ENCODE measurements at places on chromosomes 12 and 14.

- DNase-seq = no peak
Measured at GRCh38 chr14:100591453-100592371, 4.5 kb upstream of the BEGAIN start.

DNA sequence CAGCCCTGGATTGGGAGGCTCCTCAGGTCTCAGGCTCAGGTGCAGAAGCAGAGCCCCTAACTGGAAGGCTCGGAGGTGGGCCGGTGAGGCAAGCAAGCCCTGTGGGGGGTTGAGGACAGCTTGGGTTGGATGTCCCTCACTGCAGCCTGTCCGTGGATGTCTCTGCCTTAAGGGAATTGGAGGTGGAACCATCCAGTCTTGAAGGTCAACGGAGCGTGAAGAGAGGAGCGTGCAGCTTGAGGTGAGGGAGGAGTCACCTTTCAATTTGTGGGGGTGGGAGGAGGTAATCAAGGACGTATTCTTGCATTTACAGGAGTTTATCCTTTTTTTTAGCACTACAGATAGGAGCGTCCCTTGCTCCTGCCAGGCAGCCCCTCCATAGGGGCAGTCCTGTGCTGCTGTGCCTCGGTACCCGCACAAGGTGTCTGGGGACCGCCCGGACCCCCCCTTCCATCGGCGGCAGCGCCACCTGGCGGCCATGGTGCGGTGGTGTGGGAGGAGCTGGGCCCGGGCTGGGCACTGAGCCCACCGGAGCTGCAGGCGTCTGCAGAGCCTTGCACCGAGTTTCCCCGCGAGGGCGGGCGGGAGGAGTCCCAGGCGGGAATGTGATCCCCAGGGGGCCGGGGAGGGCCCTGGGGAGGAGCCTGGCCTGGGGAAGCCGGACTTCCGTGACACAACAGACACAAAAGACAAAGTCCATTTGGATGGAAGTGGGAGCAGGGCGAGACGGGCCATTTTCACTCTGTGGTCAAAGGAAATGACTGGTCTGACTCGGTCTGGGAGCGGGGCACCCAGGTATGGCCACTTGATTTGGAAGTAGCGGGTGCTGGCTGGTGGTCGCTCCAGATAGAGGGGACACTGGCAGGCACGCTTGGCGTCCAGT is 864 bp downstream of the DNAJC22 start:
- DNase-seq = peak; percentile 83

DNA sequence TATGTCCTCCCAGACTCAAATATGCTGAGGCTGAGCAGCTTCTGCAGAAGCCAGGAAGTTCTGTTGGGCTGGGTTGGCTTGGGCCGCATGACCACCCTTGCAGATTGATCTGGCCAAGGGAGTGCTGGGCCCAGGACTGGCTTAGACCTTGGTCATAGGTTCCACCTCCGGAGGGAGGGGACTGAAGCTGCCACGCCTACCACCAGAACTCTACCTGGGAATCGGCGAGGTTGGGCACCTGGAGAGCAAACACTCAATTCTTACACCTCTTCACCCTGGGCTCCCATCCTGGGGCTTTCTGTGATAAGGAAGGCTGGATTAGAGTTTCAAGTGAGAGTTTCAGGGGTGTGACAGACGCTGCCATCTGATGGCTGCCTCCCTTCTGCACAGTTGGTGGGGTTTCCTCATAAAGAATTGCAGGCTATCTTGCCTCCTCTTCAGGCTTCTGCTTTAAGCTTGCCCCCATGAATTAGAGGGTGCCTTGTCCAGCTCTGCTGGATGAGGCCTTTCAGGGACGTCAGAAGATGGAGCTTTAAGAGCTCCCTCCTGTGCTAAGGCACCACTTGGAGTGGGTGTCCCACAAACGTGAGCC is 5.8 kb downstream of the SLC24A4 start:
- DNase-seq = no peak

- DNase-seq = peak; percentile 25
Measured at GRCh38 chr12:46590991-46591703, 218.6 kb upstream of the SLC38A2 start.

GRCh38 chr14:93040982-93041381 is 74.7 kb downstream of the ITPK1 start:
- no peak for DNase-seq

DNA sequence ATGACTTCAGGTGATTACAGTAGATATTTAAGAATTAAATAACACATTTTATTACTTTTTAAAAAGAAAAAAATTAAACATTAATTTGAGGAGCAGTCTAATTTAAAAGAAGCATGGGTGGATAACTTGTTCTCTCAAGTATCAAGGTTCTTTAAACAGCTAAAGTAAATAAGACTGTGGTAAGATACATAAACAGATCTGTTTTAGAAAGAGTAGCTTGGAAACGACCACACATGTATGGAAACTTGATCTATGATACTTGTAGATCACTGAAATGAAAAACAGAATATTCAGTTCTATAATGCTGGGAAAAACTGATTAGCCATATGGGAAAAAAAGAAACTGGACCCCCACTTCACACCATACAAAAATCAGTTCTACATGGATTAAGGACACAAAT is 36.0 kb downstream of the TC2N start:
- peak; percentile 50 for DNase-seq

DNA sequence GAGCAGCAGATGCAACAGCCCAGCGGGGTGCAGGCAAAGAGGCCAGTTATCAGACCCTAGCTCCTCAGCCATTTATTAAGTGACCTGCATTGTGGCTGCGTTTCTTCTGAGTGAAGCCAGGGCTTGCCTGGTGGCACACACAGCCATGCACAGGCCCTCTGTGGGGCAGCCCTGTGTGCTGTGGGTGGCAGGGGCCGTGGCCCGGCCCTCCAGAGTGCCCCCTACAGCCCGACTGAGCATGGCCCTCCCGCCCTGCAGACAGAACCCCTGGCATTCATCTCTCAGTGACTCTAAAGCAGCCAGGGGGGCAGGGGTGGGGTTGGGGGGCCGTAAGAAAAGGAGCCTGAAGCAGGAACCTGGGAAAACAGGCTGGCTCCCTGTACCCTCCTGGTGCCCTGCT is 226.0 kb upstream of the PWP1 start:
- DNase-seq = no peak

GRCh38 chr14:93741556-93742230 is 46.6 kb downstream of the PRIMA1 start:
- DNase-seq = no peak

DNA sequence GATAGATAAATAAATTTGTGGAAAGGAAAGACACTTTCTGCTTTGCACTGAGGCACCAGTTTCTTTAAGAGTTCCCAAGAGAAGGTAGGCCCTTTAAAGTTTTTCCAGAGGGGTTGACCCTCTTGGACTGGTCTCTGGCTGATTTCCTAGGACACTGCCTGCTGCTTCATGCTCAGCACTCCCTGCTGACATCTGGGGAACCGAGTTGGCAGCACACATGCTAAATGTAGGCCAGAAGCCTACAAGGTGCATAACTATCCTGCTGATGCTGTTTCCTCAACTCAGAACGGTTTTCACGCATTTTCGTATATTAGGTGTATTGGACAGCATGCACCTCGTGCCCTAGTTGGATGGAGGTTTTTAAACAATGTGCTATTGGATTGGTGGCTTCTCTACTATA is 887.2 kb upstream of the SEL1L start:
- DNase-seq = no peak

DNA sequence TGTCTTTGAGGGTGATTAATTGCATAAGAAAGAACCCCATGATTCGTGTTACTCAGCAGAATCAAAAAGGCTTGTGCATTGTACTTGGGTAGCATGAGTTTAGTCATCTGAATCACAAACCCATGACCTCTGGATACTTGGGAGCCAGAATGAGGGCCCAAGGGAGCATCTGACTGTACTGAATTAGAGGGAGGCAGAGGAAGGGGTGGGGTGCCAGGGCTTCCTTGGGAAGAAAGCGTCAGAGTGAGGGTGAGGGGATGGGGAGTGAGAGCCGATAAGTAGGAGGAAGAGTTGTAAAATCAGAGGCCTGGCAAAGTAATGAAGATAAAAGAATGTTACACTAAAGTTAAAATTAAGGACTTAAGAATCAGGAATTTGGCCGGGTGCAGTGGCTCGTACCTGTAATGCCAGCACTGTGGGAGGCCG is 29.8 kb downstream of the GPRC5D start:
- no peak for DNase-seq

DNA sequence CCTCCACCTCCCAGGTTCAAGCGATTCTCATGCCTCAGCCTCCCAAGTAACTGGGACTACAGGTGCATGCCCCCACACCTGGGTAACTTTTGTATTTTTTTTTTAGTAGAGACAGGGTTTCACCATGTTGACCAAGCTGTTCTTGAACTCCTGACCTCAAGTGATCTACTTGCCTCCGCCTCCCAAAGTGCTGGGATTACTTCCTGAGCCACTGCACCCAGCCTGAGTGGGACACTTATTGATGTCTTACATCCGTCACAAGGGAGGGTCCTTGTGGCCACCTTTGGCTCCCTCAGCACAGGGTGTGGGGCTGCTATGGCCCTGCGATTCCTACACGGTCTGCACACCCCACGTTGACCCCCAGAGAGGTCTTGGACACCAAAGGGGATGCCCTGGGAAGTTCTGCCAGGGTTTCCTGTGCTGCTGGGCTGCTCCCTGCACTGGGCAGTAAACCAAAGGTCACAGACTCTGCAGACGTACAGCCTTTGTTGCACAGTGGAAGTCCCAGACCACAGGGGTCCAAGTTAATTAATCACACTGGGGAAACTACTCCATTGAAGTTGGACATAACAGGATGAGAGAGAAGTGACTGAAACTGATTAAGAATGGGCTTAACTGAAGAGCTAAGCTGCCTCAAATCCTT is 95.7 kb downstream of the SAMD4A start:
- DNase-seq = no peak

DNA sequence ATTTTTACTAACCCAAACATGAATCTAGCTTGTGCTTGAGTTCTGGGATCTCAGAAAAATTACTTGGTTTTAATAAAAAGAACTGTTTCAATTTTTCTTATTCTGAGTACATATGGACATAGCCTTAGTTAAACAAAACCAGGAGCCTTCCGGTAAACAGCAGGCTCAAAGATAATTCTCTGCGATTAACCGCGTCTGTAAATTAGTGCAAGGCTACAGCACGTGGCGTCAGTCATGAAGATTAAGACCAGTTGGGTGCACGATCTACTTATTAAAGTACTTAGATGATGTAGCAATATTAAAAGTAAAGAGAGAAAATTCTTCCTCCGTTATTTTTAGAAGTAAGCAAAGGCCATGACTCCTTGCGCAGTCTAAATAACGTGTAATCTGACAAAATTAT is 700 bp downstream of the KCNJ8 start:
- DNase-seq = peak; percentile 63

DNA sequence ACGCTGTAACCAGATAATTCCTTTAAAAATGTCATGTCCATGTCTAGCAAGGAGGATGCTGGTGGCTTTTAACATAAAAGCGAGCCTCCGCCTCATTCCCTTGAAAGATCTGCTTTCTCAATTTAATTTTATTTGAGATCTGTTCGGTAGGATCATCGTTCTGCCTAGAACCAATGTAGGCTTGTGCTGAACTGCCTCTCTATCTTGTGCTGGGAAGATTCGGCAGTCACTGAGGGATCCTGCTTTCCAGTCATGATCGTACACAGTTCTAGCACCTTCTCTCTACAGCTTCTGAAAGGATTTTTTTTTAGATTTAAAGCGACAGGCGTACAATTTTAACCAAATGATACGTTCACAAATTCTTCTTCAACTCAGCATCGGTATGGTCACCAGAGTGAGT is 54.3 kb downstream of the PEBP1 start:
- no peak for DNase-seq

DNA sequence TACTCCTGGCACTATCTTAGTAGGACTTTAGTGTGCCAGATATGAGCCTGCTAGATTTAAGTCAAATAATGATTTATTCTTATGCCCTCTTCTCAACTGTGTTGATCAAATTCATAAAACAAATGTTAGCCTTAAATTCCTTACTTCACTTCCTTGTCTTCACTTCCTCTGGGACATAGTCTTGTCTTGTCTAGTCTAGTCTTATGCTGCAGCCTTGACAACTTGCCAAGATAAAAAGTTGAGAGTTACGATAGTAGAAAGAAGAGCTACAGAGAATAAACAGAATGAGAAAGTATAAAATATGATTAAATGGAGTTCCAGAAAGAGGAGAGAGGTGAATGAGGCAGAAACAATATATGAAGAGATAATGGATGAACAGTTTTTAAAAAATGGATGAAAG is 378.1 kb downstream of the DAD1 start:
- no peak for DNase-seq

GRCh38 chr12:52369211-52369610 is 1.9 kb upstream of the KRT85 start:
- DNase-seq = no peak

DNA sequence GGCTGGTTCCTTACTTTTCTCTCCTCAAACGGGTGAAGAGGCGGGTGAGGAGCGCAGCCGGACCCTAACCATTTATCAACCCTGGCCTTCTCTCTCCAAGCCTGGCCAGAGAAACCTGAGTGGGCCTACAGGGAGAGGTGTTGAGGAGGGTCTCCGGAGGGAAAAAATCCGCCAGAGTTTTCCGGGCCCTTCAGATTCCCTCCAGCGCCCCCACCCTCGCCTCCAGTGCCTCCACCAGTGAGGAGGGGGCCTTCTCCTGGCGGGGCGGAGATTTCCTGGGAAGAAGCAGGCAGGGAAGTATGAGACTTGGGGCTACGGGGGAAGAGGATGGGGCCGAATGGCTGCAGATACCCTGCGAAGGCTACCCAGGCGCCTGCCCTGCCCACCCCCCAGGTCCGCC is 1.4 kb upstream of the HOXC5 start:
- no peak for DNase-seq

DNA sequence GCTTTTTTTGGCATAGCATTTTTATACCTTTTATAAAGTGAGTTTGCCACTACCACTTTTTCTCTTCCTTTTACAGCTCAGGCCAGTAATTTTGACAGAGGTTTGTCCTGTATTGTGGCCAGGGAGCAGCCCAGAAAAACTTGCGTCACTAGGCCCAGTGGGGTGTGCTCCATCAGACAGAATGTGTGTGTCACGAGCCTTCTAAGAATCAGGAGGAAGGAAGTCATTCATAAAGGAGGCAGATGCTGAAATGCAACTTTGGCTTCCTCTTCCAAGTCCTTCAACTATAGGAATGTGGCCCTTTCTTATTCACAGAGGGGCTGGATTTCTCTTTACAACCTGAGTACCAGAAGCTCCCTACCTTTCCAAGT is 10.1 kb upstream of the RAB35 start:
- DNase-seq = no peak

DNA sequence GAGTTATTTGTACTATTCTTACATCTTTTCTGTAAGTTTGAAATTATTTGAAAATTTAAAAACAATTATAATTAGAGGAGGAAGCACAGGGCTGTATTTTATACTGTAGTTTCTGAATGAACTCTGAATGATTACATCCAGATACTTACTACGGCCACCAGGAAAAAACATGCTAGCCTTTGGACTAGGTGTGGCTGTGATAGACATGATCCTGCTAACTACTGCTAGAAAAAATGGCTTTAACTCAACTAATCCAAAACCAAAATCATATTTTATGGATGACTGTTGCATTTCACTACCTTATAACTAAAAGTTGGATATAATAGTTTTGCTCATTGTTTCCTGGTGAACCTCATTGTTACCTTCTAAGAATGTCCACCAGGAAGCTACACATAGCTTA is 15.1 kb upstream of the SLC25A3 start:
- no peak for DNase-seq
